ENCODE measurements at places on chromosomes 6 and 20. TPM values are rescaled to one million over a fixed set of nuclear protein-coding genes. Genes with fewer than 3 reads are reported as not detected.

Gene SLC23A2
- 24.9 TPM for total RNA-seq

Gene VWA7
- 8.6 TPM for total RNA-seq

Gene ADGB
- total RNA-seq, result 0.12 TPM

Gene ULBP3
- 10.3 TPM for total RNA-seq

Gene HIVEP1
- total RNA-seq, result 29.1 TPM

Gene GPANK1
- 16.5 TPM for total RNA-seq

Gene PACRG
- total RNA-seq, result 13.3 TPM

Gene BCAS4
- total RNA-seq, result 4.8 TPM

Gene CFAP206
- 4.0 TPM for total RNA-seq

Gene MEP1A
- total RNA-seq, result not detected

Gene WFDC2
- total RNA-seq, result 77.5 TPM

Gene FLOT1
- total RNA-seq, result 60.8 TPM

Gene GPR6
- total RNA-seq, result not detected

Gene C20orf204
- 3.6 TPM for total RNA-seq

Gene OR2H1
- total RNA-seq, result not detected

Gene NEURL2
- 14.6 TPM for total RNA-seq

Gene KLHDC3
- total RNA-seq, result 119 TPM

Gene IYD
- 1.3 TPM for total RNA-seq

Gene THBD
- total RNA-seq, result 13.7 TPM

Gene E2F1
- total RNA-seq, result 6.0 TPM
